ENCODE measurements at places on chromosomes 1 and 21.

- DNase-seq: peak; percentile 66
Measured at GRCh38 chr1:112727716-112728115, 12.6 kb upstream of the PPM1J start.

GRCh38 chr1:202501281-202501680 is 152.8 kb downstream of the PPP1R12B start:
- DNase-seq: peak; percentile 58

DNA sequence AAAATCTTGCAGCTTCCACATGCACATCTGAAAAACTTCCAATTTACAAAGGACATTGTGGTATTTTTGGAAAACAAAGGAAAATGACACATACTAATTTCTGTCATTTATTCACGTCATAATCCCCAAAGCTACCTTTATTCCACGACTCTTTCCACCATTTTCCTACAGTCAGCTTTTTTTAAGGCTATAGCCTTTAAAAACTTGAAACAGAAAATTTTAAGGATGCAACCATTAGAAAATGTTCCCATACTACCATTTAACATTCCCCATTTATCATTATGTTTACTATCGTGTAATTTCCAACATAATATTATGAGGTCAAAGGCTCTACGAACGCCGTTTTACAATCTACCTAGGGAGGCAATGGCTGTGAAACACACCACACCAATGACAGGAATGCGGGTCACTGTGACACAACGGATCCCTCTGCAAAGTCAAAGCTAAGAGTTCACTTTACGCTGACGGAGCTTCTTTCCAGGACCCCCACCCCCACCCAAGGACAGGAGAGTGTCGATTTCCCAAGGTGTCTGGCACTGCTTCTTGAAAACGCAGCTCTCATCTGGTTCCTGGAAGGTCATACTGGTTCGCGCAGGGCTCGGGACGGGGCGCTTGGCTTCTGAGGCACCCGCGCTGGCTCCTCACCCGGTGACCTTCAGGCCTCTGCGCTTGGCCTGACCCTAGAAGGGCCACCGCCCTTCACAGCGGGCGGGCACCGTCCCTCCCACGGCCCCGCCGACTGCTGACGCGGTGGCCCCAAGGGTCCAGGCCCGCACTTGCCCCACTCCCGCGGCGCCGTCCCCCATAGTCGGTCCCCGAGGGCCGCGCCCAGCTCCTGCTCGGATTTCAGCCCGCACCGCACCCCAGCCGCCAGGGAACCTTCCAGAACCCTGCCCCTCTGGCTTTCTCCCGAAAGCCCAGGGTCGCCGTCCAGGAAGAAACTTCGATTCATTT is 50.5 kb upstream of the ATF3 start:
- peak; percentile 83 for DNase-seq

GRCh38 chr1:98210064-98210463 is 289.2 kb upstream of the DPYD start:
- DNase-seq: peak; percentile 77

- DNase-seq: no peak
Measured at GRCh38 chr1:169452921-169453320, 25.6 kb upstream of the CCDC181 start.

GRCh38 chr1:89286549-89287180 is 14.0 kb upstream of the GBP5 start:
- DNase-seq: no peak

- DNase-seq: peak; percentile 67
Measured at GRCh38 chr1:235511470-235512240, 7.4 kb upstream of the B3GALNT2 start.

GRCh38 chr1:173433751-173434326 is 43.3 kb upstream of the PRDX6 start:
- DNase-seq: no peak

DNA sequence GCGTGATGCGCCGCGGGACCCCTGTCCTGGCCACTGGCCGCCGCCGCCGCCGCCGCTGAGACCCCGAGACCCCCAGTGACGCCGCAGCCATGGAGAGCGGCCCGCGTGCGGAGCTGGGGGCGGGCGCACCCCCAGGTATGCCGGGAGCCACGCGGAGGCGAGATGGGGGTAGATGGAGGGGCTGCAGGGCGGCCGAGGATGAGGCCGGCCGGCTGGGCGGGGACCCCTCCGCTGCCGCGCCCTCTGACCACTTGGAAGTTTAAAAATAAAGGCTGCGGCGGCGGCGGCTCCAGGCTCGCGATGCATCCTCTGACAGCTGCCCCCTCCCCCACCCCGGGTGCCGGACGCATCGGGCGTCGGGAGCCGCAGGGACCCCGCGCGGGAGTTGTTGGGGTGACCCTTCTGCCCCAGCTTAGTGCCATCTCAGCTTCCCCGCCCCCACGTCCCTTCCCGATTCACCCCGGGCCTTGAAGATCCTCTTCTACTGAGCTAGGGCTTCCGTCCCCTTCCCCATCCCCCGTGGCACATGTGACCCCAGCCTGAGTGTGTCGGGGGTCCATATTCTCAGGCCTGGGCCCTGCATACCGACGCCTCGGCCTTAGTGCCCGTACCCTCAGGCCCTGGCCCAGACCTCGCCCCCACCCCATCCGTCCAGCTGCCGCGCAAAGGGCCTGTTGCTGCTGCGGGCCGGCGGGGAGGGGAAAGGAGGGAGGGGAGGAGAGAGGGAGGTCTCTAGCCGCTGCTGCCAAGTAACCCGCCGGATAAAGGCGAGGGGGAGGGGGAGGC is 562 bp downstream of the MAP7D1 start:
- DNase-seq: peak; percentile 95

DNA sequence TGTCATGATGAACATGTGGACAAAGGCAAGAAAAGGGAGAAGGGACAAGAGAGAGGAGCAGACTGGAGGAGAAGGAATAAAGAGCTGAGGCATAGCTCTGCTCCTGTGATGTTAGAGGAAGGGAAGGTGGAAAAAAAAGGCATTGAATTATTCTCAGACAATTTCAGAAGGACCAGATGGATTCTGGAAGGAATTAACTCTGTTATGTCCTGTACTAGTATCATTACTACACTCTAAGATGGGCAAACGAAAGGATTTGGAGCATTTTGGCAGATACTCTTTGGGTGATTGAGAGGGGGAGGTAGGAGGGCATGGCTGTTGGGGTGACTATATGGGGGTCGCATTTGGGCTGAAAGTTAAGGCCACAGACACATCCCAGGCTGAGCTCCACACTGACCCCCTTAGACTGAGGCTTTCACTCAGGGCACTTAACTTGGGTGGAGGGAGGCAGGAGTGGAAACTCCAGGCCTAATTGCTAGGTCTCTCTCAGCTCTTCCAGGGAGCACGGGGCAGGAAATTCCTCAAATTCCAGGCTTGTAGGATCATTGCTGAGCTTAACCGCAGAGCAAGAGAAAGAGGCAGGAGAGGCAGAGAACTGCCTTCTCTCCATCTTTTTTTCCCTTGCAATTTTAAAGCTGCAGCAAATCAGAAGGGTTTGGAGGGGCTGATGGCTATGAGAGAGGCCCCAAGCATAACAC is 25.9 kb downstream of the KIRREL1 start:
- peak; percentile 98 for DNase-seq

- no peak for DNase-seq
Measured at GRCh38 chr1:15328351-15329103, 81.2 kb upstream of the EFHD2 start.

DNA sequence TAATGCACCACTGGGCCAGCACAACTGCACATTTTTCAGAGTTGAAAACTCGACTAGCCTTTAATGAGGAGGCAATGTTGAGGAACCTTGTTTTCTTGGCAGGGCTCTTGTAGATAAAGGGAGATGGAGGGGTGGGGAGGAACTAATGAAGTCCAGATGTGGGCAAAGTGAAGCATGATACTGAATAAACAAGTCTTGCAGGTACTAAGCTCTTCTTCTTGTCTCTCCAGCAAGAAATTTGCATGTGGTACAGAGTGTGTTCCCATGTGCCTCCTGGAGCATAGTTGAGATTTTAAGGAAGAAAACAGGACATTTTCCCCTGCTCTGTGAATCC is 47.0 kb downstream of the PLPP3 start:
- DNase-seq: no peak

DNA sequence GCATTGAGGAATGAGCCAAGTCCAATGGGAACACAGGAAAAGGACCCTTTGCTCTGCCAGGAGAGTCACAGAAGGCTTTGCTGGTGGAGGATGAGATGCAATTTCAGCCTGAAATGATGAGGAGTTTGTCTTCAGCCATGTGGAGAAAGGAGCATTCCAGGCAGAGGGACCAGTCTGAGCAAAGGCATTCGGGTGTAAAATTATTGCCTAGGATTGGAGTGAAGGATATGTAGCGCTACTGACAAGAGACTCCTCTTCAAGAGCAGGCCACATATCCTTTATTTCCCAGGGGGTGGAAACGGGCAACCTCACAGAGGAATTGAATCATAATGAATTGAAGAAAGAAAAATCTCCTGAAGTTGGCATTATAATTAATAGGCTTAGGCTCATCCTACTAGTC is 1.1 kb upstream of the CSF1 start:
- no peak for DNase-seq

- DNase-seq: no peak
Measured at GRCh38 chr1:219958875-219959417, 30.6 kb upstream of the SLC30A10 start.

DNA sequence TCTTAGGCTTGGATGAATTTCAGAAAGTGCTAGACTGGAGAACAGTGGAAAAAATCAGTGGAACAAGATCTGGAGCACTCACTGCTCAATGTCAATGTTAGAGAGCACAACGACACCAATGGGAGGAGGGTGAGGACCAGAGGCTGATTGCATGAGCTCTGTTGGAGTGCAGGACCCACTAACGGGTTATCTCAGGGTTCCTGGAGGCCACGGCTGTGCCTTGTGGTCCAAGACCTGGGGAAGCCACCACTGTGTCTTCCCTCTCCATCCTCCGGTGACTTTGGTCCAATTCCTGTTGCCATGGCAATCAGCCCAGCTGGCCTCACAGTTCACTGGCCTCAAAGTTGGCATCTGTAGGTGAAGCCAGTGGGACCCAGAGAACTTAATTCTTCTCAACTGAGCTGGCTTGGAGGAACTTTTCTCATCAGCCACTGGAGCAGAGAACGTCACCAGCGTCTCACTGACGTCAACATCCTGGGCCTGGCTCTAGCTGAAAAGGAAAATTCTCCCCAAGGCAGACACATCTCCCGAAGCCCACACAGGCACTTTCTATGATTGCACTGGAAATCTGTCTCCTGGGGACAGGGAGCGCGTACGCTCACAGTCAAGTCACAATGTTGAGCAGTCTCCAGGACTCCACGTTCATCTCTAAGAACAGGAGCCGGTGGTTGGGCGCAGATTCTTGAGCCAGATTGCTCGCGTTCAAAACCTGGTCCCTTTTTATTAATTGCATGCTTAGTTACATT is 21.9 kb upstream of the GPR157 start:
- DNase-seq: no peak

- no peak for DNase-seq
Measured at GRCh38 chr1:97864615-97865014, 56.2 kb downstream of the DPYD start.

- DNase-seq: no peak
Measured at GRCh38 chr21:29557200-29557599, 258.5 kb downstream of the BACH1 start.

DNA sequence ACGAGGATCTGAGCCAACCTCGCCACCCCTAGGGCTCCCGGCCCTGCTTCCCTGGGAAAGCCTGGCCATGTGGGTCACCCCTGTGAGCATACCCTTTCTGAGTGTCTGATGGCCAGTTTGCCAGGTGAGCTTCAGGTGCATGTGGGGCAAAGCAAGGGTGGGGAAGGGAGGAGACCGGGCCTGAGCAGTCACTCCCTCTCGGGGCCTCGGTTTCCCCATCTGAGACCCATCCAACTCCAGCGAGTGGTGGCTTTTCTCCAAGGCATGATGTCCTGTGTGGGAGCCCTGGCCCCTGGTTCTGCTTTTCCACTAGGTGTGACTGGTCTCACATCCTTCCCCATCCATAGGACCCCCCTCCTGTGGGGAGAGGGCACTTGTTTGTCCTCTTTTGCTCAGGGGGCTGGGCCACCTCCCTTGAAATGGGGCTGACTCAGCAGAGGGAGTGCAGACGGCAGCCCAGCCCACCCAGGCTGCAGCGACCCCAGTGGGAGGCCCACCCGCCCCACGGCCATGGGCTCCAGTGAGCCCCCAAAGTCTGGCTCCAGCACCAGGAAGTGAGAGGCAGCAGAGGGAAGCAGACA is 1.7 kb upstream of the WNT9A start:
- no peak for DNase-seq

DNA sequence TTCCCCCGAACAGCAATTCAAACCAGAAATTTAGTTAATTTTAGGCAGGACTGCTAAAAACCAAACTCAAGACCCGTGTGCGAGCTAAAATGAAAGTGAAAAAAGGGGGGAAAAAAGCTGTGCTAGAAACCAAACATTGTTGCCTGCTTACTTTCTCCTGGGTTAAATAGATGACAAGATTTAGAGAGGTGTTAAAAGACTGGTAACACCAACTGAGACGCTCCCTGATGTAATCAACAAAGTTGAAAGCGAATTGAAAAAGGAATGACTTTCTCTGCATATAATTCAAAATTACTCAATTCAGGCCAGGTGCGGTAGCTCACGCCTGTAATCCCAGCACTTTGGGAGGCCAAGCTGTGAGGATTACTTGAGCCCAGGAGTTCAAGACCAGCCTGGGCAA is 6.8 kb downstream of the CDCA8 start:
- DNase-seq: no peak

- DNase-seq: no peak
Measured at GRCh38 chr1:226311376-226311775, 2.4 kb upstream of the LIN9 start.

- DNase-seq: no peak
Measured at GRCh38 chr1:23816906-23817305, 8.3 kb downstream of the HMGCL start.

- DNase-seq: no peak
Measured at GRCh38 chr1:222798116-222798515, 16.7 kb upstream of the DISP1 start.

- peak; percentile 69 for DNase-seq
Measured at GRCh38 chr1:109113590-109114341, at the start of gene ELAPOR1. TSS of gene ELAPOR1 (plus strand) at chr1:109114115. CDS start at chr1:109114184, 69 bp downstream.
